Pericardium fibroblast (primary cell): ENCODE measurements at places on chromosomes 11 and 22. TPM values are rescaled to one million over a fixed set of nuclear protein-coding genes. Genes with fewer than 3 reads are reported as not detected.

MMP7 gene
- not detected in 2 replicates for total RNA-seq

MS4A3 gene
- total RNA-seq: not detected in 2 replicates

DGCR6 gene
- 1.4 and 4.7 TPM in 2 replicates for total RNA-seq

EFCAB6 gene
- 1.0 and 1.5 TPM in 2 replicates for total RNA-seq

CARNS1 gene
- total RNA-seq: 0.51 and 2.0 TPM in 2 replicates

CD44 gene
- total RNA-seq: 62.2 and 95.9 TPM in 2 replicates

SLC22A6 gene
- total RNA-seq: not detected in 2 replicates

C11orf42 gene
- total RNA-seq: not detected in 2 replicates
